MV-4-11 (cell line): ENCODE measurements at places on chromosomes 4 and X.
A peak's percentile ranks its signal among the peaks of the same experiment; 100 is the strongest.

DNA sequence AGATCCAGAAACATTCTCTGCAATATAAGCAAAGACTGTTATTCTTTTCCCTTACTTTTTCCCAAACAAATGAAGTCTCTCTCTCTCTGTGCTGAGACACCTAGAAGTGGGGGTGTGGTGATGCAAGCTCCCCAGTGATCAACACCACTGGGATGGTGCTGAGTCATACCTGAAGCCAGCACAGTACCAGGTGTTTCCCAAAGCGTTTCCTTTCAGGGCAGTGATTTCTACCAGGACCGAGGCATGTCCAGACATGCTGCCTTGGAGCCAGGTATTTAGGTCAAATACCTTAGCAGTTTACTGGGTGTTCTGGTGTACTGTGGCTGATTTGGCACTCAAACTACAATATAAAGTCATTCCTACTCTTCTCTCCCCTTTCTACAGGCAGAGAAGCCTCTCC lies 726.5 kb downstream of the FAM133A start:
- DNase-seq: no peak

GRCh38 chrX:122504026-122504425 lies 680.1 kb upstream of the GRIA3 start:
- DNase-seq: no peak

- DNase-seq: no peak
Measured at GRCh38 chrX:65516756-65517155, 17.8 kb downstream of the LAS1L start.

DNA sequence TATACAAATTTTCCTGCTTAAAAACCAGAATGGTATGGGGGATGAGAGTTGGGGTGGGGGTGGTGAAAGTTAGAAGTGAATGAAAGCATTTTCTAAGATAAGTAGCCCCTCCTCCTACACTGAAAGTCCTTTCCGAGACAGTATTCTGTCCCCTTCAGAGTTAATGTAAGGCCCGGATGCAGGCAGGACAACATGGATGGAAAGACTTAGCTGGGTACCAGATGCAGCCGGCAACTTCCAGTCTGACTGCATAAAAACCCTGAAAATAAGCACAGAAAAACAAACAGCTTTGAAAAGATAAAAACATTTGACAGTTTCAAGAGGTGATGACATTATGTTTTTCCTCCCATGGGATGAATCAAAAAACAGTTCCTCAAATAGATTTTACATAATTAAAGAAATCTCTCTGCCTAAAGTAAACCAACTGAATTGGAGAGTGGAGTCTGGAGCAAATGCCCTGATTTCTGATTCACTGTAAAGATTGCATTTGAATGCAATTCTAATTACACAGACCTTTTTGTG lies 196.3 kb downstream of the GPAT3 start:
- no peak for DNase-seq

DNA sequence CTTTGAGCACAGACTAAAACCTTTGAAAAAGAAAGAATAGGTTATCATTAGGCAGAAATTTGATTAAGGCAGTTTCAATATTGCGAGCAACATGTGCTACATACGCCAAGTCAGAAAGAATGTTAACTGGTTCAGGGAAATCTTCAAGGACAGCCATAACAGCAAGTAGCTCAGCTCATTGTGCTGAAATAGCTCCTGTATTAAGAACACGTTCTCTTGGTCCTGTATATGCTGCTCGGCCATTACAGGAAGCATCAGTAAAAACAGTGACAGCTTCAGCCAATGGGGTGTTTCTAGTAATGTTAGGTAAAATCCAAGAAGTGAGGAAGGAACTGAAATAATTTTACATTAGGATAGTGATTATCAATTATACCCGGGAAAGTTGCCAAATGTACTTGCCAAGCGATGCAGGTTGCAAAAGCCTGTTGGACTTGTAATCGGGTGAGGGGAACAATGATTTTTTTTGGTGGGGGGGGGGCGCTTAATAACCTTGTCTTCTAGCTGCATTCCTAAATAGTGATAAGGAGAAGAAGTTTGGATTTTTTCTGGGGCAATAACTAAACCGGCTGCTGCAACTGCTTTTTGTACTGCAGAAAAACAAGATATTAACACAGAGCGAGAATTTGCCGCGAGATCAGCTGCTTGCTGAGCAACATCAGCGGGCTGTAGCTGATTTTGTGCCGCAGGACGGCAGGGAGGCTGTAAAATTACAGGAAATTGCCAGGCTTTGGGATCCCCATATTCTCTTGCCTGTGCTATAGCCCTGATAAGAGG lies 49.4 kb upstream of the RASSF6 start:
- no peak for DNase-seq

- no peak for DNase-seq
Measured at GRCh38 chrX:57137501-57137900, 304 bp upstream of the SPIN2A start.

DNA sequence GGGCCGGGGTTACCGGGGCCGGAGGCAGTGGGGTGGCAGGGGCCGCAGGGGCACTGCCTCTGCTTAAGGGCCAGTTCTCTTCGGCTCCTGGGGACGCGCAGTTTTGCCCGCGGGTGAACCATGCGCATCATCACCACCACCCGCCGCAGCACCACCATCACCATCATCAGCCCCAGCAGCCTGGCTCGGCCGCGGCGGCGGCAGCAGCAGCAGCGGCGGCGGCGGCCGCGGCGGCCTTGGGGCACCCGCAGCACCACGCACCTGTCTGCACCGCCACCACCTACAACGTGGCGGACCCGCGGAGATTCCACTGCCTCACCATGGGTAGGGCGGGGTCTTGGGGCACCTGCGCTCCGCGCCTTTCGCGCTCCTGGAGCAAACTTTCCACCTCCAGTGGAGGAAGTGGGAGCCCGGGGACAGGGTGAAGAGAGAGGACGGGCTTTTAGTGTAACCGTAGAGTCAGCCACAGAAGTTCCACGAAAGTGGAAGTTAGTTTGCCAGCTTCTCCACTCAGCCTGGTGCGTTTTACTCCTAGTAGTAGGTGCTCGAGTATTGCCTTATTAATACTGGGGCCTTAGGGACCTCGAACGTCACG lies 729 bp downstream of the GSX2 start:
- DNase-seq: peak; percentile 61

GRCh38 chr4:60992037-60992436 lies 208.1 kb upstream of the ADGRL3 start:
- DNase-seq: no peak

DNA sequence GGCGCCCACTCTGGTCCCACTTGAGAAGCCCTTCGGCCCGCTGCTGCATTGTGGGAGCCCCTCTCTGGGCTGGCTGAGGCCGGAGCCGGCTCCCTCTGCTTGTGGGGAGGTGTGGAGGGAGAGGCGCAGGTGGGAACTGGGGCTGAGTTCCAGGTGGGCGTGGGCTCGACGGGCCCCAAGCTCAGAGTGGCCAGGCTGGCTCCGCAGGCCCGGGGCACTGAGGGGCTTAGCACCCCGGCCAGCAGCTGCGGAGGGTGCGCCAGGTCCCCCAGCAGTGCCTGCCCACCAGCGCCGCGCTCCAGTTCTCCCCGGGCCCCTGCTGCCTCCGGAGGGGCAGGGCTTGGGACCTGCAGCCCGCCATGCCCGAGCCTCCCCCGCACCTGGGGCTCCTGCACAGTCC lies 65.2 kb upstream of the SMIM10 start:
- DNase-seq: no peak

GRCh38 chr4:52843351-52843750 lies 18.8 kb upstream of the RASL11B start:
- peak; percentile 40 for DNase-seq

- peak; percentile 80 for DNase-seq
Measured at GRCh38 chrX:150063674-150064073, 125.4 kb upstream of the EOLA2 start.

- DNase-seq: no peak
Measured at GRCh38 chrX:95945528-95945927, 739.1 kb upstream of the DIAPH2 start.

GRCh38 chr4:18480928-18481327 lies 459.4 kb upstream of the LCORL start:
- no peak for DNase-seq

DNA sequence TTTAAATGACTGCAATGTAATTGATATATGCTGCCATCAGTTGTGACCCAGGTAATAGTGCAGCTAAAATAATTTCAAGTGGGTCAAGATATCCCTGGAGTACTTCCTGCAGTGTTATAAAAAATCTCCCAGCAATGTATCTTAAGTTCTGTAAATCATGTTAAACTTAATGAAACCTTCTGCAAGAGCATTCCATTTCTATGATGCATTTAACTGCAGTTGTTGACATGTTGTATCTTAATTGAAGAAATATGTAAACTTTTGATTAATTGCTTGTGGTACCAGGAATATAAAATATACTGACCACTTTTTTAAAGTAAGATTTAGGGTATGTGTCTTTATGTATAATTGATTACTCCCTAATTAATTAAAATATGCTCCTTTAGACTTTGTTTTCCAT lies 213.6 kb downstream of the AFF2 start:
- DNase-seq: no peak

DNA sequence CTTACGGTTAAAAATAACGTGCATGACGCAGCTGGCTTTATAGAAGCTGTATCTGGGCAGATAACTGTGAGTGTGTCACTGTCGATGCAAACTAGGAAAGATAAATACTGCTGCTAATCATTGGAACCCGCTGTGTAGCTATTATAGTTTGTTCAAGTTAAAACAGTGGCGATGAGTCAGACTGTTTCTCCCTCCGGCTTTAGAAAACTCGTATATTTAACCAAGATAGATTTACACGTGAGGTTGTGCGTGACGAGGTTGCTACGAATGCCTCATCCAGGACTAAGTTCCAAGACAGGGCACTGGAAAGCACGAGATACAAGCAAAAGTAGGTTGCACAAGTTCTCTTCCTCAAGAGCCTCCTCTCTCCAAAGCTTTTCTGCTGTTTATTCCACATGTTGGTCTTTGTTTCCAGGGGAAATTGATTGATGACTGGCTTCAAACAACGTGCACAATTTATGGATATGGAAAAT lies 270.7 kb downstream of the FBXW7 start:
- no peak for DNase-seq

DNA sequence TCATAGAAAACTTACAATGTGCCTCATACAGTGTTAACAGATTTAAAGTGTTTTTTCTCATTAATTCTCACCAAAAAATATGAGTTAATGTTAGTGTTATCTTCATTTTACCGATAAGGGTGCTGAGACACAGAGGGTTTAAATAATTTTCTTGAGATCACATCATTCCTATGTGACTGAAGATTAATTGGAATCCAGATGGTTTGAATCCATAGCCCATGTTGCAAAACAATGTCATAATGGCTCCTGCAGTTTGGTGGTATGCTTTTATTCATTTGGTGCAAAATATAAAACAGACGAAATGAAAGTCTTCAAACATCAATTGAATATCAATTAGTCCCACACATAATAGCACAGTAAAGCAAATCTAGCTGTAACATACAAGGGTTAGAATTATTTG lies 512.2 kb downstream of the FSTL5 start:
- DNase-seq: no peak

GRCh38 chrX:2497961-2498780 lies 2.6 kb downstream of the DHRSX start:
- DNase-seq: no peak

DNA sequence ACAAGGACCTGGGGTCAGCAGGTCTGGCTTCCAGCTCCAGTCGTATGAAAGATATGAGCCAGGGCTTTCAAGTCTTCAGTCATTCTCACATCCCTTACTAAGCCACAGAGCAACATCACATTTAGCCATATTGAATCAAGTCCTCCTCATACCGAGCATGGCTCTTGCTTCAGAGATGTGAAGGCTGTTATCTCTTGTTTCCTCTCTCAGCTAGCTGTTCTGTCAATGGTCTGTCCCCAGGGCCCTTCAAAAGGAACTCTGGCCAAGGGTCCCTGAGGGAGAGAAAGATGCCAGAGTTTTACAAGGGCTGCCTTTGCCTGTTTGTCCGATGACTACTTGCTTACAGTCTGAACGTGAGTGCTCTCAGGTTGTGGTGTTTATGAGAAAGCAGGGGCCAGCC lies 30.5 kb downstream of the DOCK11 start:
- DNase-seq: no peak

DNA sequence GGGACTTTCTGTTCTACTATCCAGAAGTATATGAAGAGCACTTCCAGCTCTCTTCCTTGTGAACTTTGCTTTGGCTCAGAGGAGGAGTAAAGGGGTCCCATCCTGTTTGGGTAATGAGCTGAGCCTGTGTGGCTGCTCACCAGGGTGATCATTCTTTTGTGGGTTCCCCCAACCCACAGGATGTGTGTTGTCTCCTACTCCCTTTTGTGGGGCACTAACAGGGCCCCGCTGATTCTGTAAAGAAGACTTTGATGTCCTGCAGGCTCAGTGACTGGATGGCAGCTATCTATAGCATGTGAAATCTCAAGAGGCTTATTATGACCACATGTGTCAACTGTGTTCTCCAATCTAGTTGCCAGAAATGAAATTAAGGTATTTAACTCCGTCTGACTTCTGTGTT lies 40.8 kb downstream of the ZNF518B start:
- no peak for DNase-seq

- no peak for DNase-seq
Measured at GRCh38 chrX:72202792-72203401, 21.3 kb downstream of the PIN4 start.

DNA sequence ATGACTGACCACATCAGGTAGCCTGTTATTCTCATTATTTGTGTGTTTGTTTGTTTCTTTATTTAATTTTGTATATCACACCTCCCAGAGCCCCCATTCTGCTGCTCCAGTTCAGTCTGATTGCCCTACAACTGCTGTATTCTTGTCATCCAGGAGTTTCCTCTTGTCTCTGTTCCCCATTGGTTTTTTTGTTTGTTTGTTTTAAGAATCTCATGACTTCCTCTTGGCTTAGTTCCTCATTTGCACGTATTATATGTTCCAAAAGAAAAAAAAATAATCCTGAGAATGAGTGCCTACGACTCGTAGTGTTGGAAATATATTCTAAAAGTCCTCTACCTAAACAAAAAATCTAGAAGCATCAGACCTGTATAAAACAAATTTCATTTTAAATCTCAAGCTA lies 142.3 kb upstream of the SLIT2 start:
- DNase-seq: no peak

DNA sequence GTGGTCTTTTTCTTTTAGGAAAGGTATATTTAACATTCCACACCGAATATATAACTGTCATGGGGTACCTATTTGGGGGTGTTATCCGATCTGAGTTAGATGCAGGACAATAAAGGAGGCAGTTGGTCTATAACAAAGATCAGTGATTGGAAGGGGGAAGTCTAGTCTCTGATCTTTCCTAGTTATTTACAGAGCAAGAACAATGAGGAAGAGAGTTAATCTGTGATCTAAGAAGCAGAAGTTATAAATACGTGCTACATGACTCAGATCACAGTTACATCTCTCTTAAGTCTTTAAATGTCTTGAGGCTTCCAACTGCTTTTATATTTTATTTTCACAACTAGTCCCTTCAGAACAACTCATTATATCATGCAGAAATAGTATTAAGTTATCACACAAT lies 33.2 kb upstream of the ARMCX4 start:
- peak; percentile 77 for DNase-seq
